ENCODE measurements at places on chromosomes 7 and 10.

DNA sequence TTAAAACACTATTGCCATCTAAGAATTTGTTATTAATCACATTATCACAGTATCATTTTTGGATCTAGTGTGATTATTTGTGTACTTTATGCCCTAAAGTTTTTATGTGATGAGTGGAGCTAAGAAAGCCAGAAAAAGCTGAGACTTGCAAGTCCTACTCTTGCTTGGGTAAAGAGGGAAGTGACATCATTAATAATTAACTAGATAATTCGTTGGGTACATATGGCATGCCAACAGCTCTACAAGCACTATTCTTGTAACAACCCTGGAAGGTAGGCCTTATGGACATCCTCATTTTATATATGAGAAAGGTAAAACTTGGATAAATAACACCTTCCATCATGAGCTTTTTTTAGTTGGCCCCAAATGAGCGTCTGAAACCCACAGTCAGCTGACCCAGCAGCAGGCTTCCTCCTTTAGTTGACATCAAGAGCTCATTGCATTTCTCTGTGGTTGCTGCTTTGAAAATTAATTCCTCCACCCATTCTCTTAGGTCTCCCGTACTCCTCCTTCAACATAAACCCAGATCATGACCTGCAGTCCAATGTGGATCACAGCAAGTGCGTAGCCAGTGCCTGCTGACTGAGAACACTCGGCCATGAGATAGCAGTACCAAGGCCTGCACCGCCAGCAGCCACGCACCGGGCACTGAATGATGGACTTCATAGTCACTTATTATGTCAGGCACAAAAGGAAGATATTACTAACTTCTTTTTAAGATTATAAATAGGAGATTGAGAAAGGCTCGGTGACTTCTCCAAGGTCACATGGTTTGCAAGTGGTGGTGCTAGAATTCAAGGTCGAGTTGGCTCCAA is 292.0 kb upstream of the AOAH start:
- DNase-seq, result no peak

- DNase-seq, result no peak
Measured at GRCh38 chr10:131762789-131763696, 137.8 kb upstream of the PPP2R2D start.

GRCh38 chr10:36669615-36670352 is 455.6 kb upstream of the ANKRD30A start:
- DNase-seq, result no peak

- DNase-seq, result no peak
Measured at GRCh38 chr10:129467359-129468064, 471 bp downstream of the MGMT start.

- peak; percentile 57 for DNase-seq
Measured at GRCh38 chr7:39453743-39454355, 112.4 kb upstream of the YAE1 start.

DNA sequence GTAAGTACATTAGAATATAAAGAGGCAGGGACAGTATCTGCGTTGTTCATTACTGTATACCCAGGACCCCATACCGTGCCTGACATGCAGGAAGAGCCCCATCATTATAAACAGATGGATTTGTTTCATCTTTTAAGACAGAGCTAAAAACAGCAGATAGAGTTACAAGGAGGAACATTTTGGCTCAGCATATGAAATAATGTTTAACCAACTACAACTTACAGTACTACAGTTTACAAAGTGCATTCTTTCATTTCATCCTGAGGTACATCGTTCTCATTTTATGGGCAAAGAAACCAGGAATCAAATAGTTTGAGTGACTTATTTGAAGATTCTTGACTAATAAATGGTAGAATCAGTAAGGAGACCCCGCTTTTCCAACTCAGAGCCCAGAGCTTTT is 38.1 kb upstream of the AGBL3 start:
- DNase-seq, result no peak

DNA sequence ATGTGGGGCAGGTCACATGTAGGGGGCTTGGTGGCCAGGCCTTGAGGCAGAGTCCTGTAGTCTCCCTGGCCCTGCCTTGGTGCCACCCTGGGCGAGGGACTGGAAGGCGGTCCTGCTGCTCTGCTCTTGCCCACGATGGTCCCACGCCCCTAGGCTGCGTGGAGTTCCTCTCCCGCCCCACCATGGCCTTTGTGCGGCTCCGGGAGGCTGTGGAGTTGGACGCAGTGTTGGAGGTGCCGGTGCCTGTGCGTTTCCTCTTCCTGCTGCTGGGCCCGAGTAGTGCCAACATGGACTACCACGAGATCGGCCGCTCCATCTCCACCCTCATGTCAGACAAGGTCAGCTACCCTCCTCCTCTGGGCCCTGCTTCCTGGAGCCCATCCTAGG is 10.0 kb downstream of the FASTK start:
- DNase-seq, result no peak

DNA sequence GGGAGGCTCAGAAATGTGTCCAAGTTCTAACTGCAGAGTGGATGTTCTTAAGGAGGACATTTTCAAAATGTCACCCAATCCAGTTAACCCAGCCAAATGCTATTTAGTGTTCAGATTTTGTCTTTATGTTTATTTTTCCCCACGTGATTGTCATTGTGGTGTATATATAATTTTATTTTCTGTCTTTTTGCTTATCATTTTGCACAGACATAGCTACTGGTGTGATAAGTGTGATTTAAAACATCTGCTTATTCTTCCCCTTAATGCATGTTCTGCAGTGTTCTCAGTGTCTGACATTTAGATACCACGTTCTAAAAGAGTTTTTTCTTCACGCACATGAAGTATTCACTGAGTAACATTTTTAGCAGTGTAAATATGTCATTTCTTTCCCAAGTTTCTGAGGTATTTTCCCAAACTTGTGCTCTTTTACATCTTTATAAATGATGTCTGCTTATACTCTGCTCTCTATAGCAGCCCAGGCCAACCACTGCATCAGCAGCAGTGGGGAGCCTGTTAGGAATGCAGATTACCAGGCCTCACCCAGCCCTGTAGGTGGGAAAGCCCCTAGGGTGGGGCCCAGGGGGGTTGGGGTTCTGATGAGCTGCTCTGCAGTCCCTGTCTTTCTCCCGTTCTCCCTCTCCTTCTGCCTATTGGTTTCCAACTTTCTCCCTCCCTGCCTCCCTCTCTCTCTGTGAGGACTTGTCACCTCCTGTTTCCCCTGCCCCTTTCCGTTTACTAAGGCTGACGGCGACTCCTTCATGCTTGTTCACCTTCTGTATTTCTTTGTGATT is 20.8 kb downstream of the ADCY1 start:
- peak; percentile 4 for DNase-seq

- no peak for DNase-seq
Measured at GRCh38 chr10:102115775-102116174, 4.4 kb downstream of the LDB1 start.

GRCh38 chr7:63899691-63900393 is 98.8 kb upstream of the ZNF722 start:
- DNase-seq, result no peak

DNA sequence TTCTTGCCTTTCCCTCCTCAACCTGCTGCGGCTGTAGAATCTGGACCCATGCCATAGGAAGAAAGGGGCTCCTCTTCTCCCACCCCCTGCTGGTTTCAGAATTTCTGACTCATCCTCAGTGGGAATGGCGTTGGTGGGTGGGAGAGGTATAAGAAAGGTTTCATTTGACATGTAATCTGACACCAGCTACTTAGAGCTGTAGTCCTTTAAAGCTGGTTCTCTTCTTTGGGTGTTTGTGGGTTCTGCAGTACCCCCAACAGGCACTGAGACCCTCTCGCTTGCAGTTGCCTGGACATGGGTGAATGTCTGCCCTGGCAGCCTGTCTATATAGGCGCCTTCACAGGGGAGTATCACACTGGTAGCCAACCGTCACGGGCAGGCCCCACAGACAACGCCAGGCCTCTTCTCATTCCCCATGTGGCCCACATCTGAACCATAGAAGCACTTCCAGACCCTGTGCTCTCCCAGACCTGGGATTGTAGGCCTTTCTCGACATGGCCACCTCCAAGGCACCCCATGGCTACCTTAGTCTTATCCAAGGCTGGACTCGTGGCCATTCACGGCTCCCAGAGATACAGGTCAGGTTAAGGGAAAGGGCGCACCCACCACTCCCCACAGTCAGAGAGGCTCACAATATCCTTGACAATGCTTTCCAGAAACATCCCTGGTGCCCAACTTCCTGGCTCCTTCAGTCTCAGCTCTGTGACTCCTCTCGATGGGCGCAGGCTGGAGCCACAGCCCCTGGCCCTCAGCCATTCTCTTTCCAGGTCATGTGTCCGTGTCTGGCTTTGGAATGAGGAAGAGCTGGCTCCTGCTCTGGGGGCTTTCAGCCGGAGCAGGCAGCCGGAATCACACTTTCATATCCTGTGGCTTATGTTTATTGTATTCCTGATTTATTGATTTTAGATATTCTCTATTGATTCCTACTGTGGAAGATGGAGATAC is 17.5 kb downstream of the ZNF862 start:
- DNase-seq, result no peak

GRCh38 chr7:45687185-45687560 is 113.0 kb downstream of the ADCY1 start:
- no peak for DNase-seq

- DNase-seq, result peak; percentile 47
Measured at GRCh38 chr7:1357601-1358271, 101.5 kb downstream of the MICALL2 start.

- DNase-seq, result no peak
Measured at GRCh38 chr10:110058212-110058611, 50.4 kb downstream of the ADD3 start.

- no peak for DNase-seq
Measured at GRCh38 chr7:44050915-44051560, 6.5 kb downstream of the DBNL start.

GRCh38 chr7:106721816-106722785 is 61.1 kb upstream of the CCDC71L start:
- no peak for DNase-seq

- DNase-seq, result no peak
Measured at GRCh38 chr10:127576740-127577161, 27.6 kb downstream of the NPS start.

GRCh38 chr10:29646960-29647461 is 12.2 kb upstream of the SVIL start:
- DNase-seq, result no peak

GRCh38 chr7:34487391-34488115 is 170.5 kb upstream of the NPSR1 start:
- DNase-seq, result no peak

- DNase-seq, result no peak
Measured at GRCh38 chr10:14820775-14821154, 17.1 kb downstream of the CDNF start.

DNA sequence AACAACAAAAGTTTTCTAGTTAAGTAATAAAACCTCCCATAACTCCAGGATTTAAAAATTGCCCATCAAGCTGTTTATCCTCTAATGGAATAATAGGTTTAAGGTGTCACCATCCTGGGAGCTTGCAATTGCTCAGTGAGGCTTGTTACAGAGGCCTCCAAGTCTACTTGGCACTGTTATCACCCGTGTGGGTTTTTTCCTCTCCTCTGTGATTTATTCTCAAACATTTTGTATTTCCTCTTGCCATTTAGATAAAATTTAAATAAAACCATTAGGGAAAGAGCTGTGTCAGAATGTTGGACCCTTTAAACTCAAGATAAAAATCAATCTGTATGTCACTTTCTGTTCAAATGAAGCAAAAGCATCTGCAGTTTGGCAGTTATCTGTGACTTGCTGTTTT is 202.6 kb downstream of the GALNT17 start:
- no peak for DNase-seq

- no peak for DNase-seq
Measured at GRCh38 chr7:118325450-118325808, 100.9 kb downstream of the ANKRD7 start.

GRCh38 chr10:60429084-60429849 is 39.6 kb upstream of the ANK3 start:
- DNase-seq, result no peak

DNA sequence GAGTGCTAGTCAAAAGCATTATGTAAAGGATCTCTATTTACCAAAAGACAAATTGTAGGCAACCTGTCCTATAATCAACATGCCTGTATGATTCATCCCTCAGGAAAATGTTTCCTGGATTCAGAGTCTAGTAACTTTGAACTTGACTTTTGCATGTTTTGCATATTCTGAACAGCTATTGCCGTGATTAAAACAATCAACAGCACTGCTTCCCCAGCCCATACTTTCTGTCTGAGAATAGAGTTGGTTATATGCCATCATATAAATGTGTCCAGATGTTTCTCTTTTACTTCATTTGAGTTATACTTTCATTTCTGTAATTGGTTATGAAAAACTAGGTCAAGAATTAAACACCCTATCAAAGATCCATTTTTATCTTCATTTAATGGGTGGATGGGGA is 83.5 kb downstream of the ZMYND11 start:
- no peak for DNase-seq

DNA sequence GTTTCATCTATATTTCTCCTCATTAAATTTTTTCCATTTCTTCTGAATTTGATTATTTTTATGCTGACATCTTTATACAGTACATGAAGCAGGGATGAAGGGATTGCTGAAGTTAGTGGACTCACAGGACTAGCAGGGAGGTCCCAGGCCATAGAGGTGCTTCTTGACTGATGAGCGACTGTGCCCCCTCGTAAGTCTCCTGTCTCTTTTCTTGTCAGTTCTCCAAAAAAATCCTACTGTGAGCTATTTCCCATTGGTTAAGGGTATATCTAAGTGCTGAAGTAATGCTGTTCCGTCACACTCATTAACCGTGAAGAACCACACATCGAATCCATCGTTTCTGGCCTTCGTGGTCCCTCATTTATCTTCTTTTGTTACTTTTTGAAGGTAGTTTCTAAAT is 27.7 kb downstream of the HECW1 start:
- DNase-seq, result no peak

DNA sequence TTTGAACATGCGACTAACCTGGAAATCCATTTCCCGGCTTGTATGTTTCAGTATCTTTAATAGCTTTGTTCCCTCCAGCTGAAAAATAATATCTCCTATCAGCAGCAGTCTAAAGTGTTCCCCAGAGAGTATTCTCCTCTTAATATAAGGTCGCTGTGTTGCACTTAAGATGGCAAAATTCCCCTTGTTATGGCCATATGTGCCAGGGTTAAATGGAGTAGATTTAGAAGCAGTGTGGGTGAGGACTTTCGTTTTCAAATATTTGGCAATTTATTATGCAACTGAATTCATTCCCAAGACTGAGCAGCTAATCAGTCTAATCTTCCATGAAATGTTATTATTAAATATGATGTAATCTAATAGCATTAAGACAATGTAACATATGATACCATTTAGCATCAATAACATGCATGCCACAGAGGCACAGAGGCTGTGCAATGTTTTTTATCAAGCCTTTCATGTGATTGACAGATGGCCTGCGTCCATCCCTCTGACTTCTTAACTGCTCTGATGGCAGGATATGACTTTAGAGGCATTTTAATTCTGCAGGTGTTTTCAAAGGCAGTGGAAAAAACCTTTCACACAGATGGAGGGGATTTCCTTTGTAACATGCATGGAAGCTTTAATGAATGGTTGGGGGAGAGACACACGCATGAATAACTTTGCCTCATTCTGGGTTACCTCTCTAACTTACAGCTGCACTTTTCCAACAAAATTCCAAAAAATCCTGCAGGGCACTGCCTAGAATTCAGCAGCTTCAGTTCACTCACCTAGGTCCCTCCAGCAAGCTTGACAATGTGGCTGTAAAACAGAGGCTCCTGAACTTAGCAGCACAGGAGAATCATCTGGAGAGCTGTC is 55.1 kb upstream of the ZPBP start:
- DNase-seq, result no peak
